ENCODE measurements at places on chromosomes 2 and 18. TPM values are rescaled to one million over a fixed set of nuclear protein-coding genes. Genes with fewer than 3 reads are reported as not detected.

GRCh38 chr2:150485871-150486538 is 1.5 kb downstream of the RND3 start:
- H3K4me3 ChIP-seq, result peak overlapping the region; percentile 74
- H3K36me3 ChIP-seq, result no peaks in the 10 kb centered on the region
- peak overlapping the region; percentile 96 for H3K27ac ChIP-seq
- no peaks in the 10 kb centered on the region for H3K4me1 ChIP-seq

- H3K4me1 ChIP-seq, result no peaks in the 10 kb centered on the region
- DNase-seq, result no peak
- no peak overlapping the region for H3K27ac ChIP-seq
- H3K4me3 ChIP-seq, result no peak overlapping the region
Observed at GRCh38 chr18:41022484-41022883, 932.5 kb upstream of the PIK3C3 start.

GRCh38 chr18:23126376-23127056 is 8.8 kb upstream of the CABLES1 start:
- H3K27me3 ChIP-seq, result peaks cover 3% of the 10 kb centered on the region
- DNase-seq, result no peak
- no peaks in the 10 kb centered on the region for H3K4me1 ChIP-seq
- no peaks in the 10 kb centered on the region for H3K36me3 ChIP-seq
- H3K4me3 ChIP-seq, result no peak overlapping the region

DNA sequence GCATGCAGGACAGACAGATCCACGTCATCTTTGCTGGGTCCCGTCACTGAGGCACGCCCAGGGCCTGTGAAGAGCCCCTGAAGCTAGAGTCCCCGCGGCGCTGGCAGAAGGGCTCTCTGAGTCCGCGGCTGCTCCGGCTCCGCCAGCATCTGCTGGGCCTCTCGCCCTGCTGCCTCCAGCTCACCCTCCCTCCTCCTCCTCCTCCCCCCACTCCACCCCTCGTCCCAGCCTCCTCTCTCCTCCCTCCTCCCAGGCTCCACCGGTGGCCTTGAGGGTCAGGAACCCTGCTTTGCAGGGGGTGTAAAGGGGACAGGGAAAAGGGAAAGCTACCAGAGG is at the start of gene TNS1:
TSS of gene TNS1 (minus strand) at position 151 of the 336 bp plus-strand sequence. CDS start at position 28, 123 bp downstream.
- DNase-seq, result peak; percentile 88
- H3K4me1 ChIP-seq, result no peaks in the 10 kb centered on the region
- H3K36me3 ChIP-seq, result no peaks in the 10 kb centered on the region
- H3K27ac ChIP-seq, result peak within 1 kb of the TSS; percentile 71
- peak within 1 kb of the TSS; percentile 46 for H3K4me3 ChIP-seq

DNA sequence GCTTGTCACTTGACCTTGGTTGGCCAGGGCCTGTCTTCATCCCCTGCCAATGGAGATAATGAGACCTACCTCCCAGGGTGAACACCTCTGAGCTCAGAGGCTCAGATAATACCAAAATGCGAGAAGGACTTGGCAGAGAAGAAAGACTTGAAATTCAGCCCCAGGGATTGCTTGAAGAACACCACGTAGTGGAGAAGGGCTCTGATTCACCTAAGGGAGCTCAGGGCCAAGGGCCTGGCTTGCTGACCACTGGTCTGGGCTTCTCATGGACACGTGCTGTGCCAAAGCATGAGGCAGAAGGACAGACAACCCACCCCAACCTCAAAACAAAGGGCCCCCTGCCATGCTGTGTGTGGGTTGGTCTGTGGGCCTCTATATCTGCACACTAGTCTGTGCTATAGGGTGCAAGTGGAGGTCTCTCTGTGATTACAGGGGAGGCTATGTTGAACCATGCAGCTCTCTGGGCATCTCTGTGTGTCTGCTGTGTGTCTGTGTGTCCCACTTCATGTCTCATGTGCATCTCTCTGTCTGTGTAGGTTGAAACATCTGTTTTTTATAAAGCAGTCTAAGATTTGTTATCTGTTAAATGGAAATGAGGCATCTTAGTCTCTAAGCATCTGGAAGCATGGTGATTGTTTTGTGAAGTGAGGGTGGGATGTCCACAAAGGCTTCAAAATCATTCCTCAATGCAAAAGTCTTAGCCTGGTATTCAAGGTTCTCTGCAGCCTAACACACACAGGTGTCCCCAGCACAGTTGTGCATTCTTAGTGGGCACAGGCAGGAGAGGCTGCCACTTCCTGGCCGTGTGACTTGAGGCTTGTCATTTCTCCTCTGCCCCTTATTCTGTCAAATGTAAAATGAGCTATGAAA is 61.0 kb upstream of the EPAS1 start:
- no peak overlapping the region for H3K4me3 ChIP-seq
- no peak for DNase-seq
- H3K4me1 ChIP-seq, result no peaks in the 10 kb centered on the region
- H3K27me3 ChIP-seq, result no peaks in the 10 kb centered on the region
- no peaks in the 10 kb centered on the region for H3K36me3 ChIP-seq

DNA sequence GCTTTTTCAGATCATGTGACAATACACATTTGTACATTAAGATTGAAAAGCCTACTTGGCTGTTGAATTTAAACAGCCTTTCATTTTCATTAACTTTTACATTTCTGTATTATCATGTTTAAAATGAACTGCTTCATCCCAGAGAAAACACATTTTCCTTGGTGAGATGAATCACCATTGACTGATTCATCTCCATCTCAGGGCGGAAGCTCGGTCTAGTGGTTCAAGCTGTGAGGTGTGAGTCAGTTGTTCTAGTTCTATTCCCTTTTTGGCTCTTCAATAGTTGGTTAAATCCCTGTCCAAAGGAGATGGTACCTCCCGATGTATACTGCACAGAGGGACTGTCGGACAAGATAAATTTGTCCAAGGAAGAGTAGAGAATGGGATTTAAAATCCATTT is 189.7 kb downstream of the ADCYAP1 start:
- no peak for DNase-seq
- no peak overlapping the region for H3K4me3 ChIP-seq
- no peaks in the 10 kb centered on the region for H3K4me1 ChIP-seq
- no peaks in the 10 kb centered on the region for H3K36me3 ChIP-seq
- no peaks in the 10 kb centered on the region for H3K27me3 ChIP-seq

The AQP12B gene
- not detected for total RNA-seq

The TPO gene
- total RNA-seq, result 3.5 TPM
